A549 treated with Mapracorat at 1 μM for 4 hours (cell line): ENCODE measurements at places on chromosomes 1 and 21. TPM values are rescaled to one million over a fixed set of nuclear protein-coding genes. Genes with fewer than 3 reads are reported as not detected.

MTARC2 gene
- total RNA-seq = 9.7 to 13.4 TPM (median 12.8 TPM) in 5 replicates

OR2AJ1 gene
- not detected in 5 replicates for total RNA-seq

PRELP gene
- 0.02 TPM in 1 of 5 replicates, not detected in the others for total RNA-seq

GBP7 gene
- not detected in 5 replicates for total RNA-seq

GPR52 gene
- not detected in 5 replicates for total RNA-seq

ADIPOR1 gene
- 56.6 to 63.5 TPM (median 63.4 TPM) in 5 replicates for total RNA-seq

MIXL1 gene
- total RNA-seq = 0.23 TPM in 1 of 5 replicates, not detected in the others

NLRP3 gene
- not detected in 5 replicates for total RNA-seq

LCA5L gene
- total RNA-seq = 1.7 to 1.9 TPM (median 1.8 TPM) in 5 replicates

NBPF6 gene
- 0.15 TPM in 1 of 5 replicates, not detected in the others for total RNA-seq

LCE2C gene
- total RNA-seq = not detected in 5 replicates

ATP6V0B gene
- total RNA-seq = 93.3 to 160 TPM (median 139 TPM) in 5 replicates

WLS gene
- 15.3 to 18.8 TPM (median 16.7 TPM) in 5 replicates for total RNA-seq

TNFAIP8L2 gene
- total RNA-seq = not detected in 5 replicates

S100A7A gene
- total RNA-seq = not detected in 5 replicates

ST3GAL3 gene
- 1.9 to 3.2 TPM (median 2.7 TPM) in 5 replicates for total RNA-seq

PRDM16 gene
- 0.06 to 0.43 TPM (median 0.25 TPM) in 5 replicates for total RNA-seq

LIN28A gene
- not detected in 5 replicates for total RNA-seq

LYPD8 gene
- 0.13 to 0.19 TPM in 2 of 5 replicates, not detected in the others for total RNA-seq

AMY1B gene
- total RNA-seq = not detected in 5 replicates

HAO2 gene
- total RNA-seq = not detected in 5 replicates

MCOLN3 gene
- 3.6 to 4.3 TPM (median 4.0 TPM) in 5 replicates for total RNA-seq

GPR3 gene
- 1.3 to 1.8 TPM (median 1.7 TPM) in 5 replicates for total RNA-seq

WDR26 gene
- 30.4 to 36.7 TPM (median 36.5 TPM) in 5 replicates for total RNA-seq
